PC-3 (cell line): ENCODE measurements at places on chromosomes 2 and 18. TPM values are rescaled to one million over a fixed set of nuclear protein-coding genes. Genes with fewer than 3 reads are reported as not detected.

GRCh38 chr2:143282684-143283083, 153.5 kb downstream of the ARHGAP15 start:
- DNase-seq: peak; percentile 5
- H3K27ac ChIP-seq: no peak overlapping the region
- no peaks in the 10 kb centered on the region for H3K36me3 ChIP-seq
- H3K4me1 ChIP-seq: no peaks in the 10 kb centered on the region
- H3K27me3 ChIP-seq: no peaks in the 10 kb centered on the region

The FAM110C gene
- total RNA-seq: 5.0 and 6.8 TPM in 2 replicates

DNA sequence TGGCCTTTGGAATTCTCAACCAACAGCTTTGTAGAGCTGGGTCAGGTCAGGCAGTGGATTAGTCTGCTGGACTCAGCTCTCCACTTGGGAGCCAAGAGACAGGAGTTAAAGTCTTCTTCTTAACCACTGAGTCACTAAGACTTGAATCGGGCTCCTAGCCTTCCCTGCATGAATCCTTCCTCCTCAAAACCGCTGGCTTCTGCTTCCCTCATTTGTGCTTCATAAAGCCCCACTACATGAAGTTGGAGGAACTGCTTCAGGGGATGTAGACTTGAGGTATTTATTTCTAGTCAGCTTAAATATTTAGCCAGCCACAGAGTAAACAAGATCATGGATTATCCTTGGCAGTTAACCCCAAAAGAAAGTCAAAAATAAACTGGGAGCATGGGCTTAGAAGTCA, 536.3 kb upstream of the TNP1 start:
- no peak overlapping the region for H3K4me3 ChIP-seq
- H3K36me3 ChIP-seq: no peaks in the 10 kb centered on the region
- peak; percentile 61 for DNase-seq
- no peaks in the 10 kb centered on the region for H3K27me3 ChIP-seq
- H3K27ac ChIP-seq: peak overlapping the region; percentile 4; the same call in 1 of the 2 replicates

- H3K36me3 ChIP-seq: no peaks in the 10 kb centered on the region
- H3K4me3 ChIP-seq: no peak overlapping the region
- no peak overlapping the region; the same call in 1 of the 2 replicates for H3K27ac ChIP-seq
- H3K4me1 ChIP-seq: peaks cover 19% of the 10 kb centered on the region; the same call in 1 of the 2 replicates
Measured at GRCh38 chr18:34773961-34774766, 64.1 kb downstream of the DTNA start.

GRCh38 chr18:44323125-44323524, 357.6 kb upstream of the SETBP1 start:
- H3K4me3 ChIP-seq: no peak overlapping the region
- no peak for DNase-seq
- H3K27me3 ChIP-seq: no peaks in the 10 kb centered on the region
- no peaks in the 10 kb centered on the region for H3K36me3 ChIP-seq
- H3K4me1 ChIP-seq: no peaks in the 10 kb centered on the region

- H3K4me1 ChIP-seq: no peaks in the 10 kb centered on the region
- DNase-seq: no peak
- H3K27ac ChIP-seq: no peak overlapping the region
- H3K36me3 ChIP-seq: no peaks in the 10 kb centered on the region
- H3K27me3 ChIP-seq: peaks cover 5% of the 10 kb centered on the region; the same call in 1 of the 2 replicates
Measured at GRCh38 chr18:12242658-12243260, 11.4 kb upstream of the CIDEA start.

DNA sequence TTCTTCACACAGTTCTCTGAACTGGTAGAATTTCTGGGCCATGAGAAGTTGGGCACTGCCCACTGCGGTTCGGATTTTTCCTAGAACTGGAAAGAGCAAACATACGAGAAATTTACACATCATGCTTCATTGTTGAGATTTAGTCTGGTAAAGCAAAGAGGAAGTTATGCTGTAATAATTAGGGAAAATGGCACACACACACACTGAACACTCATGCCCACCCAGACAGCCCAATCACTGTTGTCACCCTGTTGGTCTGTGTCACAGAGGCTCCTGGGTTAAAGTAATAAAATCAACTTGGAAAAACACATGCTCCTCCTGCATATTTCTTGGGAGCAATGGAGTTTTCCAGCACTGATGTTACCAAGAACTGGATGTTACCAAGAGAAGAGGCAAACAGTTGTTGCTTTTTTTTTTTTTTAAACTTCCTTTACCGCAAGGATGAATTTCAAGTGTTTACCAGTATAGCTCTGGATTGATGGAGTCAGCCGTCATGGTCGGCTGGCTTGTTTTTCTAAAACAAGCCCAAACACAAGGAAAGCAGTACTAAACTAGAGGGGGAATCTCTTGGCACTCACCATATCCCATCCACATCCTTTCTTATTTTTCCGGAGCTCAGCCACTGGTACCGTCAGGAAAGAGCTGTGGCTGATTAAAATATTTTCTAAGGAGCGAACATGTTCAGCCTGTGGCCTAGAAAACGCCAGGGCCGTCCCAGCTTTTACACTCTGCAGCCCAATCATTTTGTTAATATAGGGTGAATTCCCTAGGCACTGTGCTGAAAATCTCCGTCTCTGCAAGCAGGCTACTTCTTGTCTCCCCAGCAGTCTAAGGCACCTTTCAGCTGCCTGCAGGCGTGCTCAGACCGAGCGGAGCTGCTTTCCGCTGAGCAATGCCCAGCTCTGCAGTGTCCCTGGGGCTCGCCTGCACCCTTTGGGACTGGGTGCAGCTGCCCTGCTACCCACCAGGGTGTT, 58.9 kb downstream of the TGIF1 start:
- H3K4me1 ChIP-seq: peaks cover 15% of the 10 kb centered on the region
- no peaks in the 10 kb centered on the region for H3K36me3 ChIP-seq
- no peaks in the 10 kb centered on the region for H3K27me3 ChIP-seq
- H3K27ac ChIP-seq: no peak overlapping the region
- no peak for DNase-seq
- H3K4me3 ChIP-seq: no peak overlapping the region

The TEX44 gene
- not detected in 2 replicates for total RNA-seq

DNA sequence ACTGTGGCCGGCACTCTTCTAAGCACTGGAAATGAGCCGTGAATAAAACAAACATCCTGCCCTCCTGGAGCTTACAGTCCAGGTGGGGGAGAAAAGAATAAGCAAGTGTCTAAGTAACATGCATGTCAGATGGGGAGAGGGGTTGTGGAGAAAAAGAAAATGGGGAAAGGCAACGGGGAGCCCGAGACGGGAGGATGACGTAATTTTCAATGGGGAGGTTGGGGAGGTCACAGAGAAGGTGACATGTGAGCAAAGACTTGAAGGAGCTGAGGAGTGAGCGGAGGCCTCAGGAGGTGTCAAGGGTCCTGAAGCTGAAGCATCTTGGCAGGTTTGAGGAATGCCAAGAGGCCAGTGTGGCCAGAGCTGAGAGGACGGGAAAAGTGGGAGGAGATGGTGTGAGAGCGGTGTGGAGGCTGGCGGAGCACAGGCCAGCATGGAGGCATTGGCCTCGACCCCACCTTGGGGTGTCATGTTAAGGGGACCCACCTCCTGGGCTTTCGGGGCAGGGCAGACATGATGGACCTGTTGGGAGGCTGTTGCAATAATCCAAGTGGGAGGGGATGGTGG, 15.0 kb upstream of the NTSR2 start:
- H3K27ac ChIP-seq: no peak overlapping the region
- no peaks in the 10 kb centered on the region for H3K27me3 ChIP-seq
- DNase-seq: no peak
- no peaks in the 10 kb centered on the region for H3K36me3 ChIP-seq

GRCh38 chr18:65737471-65737955, 13.3 kb upstream of the CDH7 start:
- H3K4me1 ChIP-seq: no peaks in the 10 kb centered on the region
- no peaks in the 10 kb centered on the region for H3K27me3 ChIP-seq

DNA sequence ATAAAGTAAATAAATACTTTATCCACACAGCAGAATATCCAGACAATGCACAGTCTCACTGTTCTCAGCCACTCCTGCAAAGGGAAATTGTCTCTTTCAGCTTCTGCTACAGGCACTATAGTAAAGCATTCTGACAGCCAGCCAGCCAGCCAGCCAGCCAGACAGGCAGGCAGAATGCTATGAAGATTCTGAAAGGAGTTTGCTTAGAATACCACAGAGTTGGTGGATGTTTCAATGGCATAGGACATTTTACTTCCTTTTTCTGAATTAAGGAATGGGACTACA, 116.1 kb upstream of the CYP26B1 start:
- peak overlapping the region; percentile 21; the same call in 1 of the 2 replicates for H3K27ac ChIP-seq
- H3K4me1 ChIP-seq: peaks cover 13% of the 10 kb centered on the region
- H3K4me3 ChIP-seq: no peak overlapping the region

DNA sequence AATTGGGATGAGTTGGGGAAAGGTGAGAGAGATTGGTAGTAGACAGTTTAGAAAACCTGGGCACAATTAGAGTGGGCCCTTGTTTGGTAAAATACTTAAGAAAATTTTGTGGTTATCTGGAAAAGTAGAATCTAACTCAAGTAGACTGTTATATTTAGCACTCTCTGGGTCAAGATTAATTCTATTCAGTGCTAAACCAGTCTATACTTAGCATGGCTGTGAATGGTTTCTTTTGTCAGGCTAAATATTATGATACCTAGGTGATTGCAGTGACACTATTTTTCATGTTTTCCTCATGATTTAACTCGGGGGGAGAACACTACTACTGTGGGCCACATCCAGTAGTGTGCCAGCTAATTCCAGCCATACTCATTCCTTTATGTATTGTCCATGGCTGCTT, 58.9 kb downstream of the KIAA1328 start:
- H3K36me3 ChIP-seq: no peaks in the 10 kb centered on the region
- no peak for DNase-seq
- H3K4me3 ChIP-seq: no peak overlapping the region
- H3K27ac ChIP-seq: no peak overlapping the region
- H3K4me1 ChIP-seq: no peaks in the 10 kb centered on the region
- no peaks in the 10 kb centered on the region for H3K27me3 ChIP-seq

DNA sequence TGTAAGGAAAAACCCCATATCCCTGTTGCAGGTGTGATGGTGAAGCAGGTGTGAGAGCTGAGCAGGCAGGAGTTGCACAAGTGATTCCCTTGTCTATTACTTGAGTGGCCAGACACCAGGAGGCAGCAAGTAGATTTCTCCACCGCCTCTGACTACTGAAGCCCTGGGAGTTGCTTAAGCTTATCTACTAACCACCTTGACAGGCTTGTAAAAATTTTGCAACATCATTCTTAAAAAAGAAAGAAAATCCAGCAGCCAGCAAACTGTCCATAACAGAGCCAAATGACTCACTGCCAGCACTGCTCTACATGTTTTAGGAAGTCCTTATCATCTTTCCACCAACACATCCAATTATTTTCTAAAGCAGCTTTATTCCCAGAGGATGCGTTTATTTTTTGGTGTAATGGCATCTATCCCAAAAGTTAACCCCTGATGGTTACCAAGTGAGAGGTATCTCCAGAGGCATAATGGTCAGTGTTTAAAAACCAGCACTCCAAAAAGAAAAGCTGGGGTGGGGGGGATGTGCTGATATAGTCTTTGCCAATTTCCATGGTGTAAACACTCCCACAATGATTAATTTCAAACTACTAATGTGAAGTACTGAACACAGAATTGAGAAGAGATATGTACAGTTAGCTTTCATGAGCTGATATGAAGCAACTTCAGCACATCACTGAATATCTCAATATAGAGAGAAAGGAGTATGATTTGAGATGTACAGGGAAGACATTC, 16.3 kb upstream of the GPR39 start:
- peaks cover 8% of the 10 kb centered on the region for H3K4me1 ChIP-seq
- peak; percentile 70 for DNase-seq
- H3K36me3 ChIP-seq: no peaks in the 10 kb centered on the region
- H3K4me3 ChIP-seq: no peak overlapping the region
- no peaks in the 10 kb centered on the region for H3K27me3 ChIP-seq
- no peak overlapping the region for H3K27ac ChIP-seq

DNA sequence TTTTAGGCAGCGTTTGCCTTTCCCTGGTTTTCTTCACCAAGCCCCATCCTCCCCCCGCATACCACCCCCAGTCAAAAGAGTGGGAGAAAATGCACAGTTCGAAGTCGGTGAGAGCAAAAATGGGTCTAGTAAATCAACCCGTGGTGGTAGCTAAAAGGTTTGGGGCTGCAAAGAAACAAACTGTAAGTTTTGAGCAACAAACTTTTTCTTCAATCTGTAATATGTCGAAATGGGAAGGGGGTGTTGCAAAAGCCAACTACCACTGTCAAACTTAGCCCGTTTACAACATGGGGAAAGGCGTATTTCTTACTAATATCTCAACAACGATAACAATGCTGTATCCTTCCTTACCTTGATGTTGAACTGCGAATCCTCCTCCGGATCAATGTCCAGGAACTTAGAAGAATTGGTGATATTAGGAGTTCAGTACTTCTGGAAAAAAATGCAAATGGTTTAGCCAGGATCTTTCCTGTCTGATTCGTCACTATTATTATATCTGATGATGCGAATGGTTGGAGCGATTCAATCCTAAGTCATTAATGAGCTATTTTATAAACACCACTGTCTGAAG, 2.4 kb upstream of the SATB2 start:
- H3K4me3 ChIP-seq: peak overlapping the region; percentile 79
- peak overlapping the region; percentile 75 for H3K27ac ChIP-seq
- peak; percentile 35 for DNase-seq
- H3K36me3 ChIP-seq: no peaks in the 10 kb centered on the region
- 0 out of 2 replicates have a peak, but pooled peaks cover 3% of the 10 kb centered on the region for H3K27me3 ChIP-seq
- H3K4me1 ChIP-seq: peaks cover 14% of the 10 kb centered on the region

- H3K27ac ChIP-seq: no peak overlapping the region
- H3K4me1 ChIP-seq: no peaks in the 10 kb centered on the region
- peaks cover 64% of the 10 kb centered on the region for H3K27me3 ChIP-seq
- no peak for DNase-seq
- no peaks in the 10 kb centered on the region for H3K36me3 ChIP-seq
Measured at GRCh38 chr2:239611222-239611795, 210.5 kb upstream of the HDAC4 start.

The WNT6 gene
- not detected in 2 replicates for total RNA-seq

GRCh38 chr2:1729242-1729641, 15.1 kb downstream of the PXDN start:
- DNase-seq: no peak
- H3K4me3 ChIP-seq: peak overlapping the region; percentile 48
- no peaks in the 10 kb centered on the region for H3K27me3 ChIP-seq

DNA sequence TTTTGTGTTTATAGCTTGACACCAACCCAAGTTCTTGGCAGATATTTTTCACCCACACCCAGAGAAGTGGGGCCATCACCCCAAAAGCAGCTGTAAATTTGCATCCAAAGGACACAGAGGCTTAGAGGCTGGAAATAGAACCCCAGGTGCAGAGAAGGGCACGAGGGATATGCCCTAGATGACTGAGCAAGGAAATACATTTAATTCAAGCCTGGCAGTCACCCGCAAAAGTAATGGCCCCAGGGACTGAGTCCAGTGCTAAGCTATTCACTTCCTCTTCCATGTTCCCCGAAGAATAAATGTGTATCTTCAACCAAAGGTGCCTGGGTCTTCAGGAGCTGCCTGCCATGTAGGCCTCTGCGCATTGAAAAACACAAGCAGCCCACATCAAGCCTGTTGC, 14.0 kb upstream of the REG3G start:
- no peak overlapping the region for H3K4me3 ChIP-seq
- no peaks in the 10 kb centered on the region for H3K36me3 ChIP-seq
- H3K4me1 ChIP-seq: no peaks in the 10 kb centered on the region

The CHRNA1 gene
- 0.23 and 1.8 TPM in 2 replicates for total RNA-seq
